Activated CD8-positive, alpha-beta memory T cell treated with anti-CD3 and anti-CD28 coated beads for 1 hour (primary cell): ENCODE measurements at places on chromosomes 7 and 10.

DNA sequence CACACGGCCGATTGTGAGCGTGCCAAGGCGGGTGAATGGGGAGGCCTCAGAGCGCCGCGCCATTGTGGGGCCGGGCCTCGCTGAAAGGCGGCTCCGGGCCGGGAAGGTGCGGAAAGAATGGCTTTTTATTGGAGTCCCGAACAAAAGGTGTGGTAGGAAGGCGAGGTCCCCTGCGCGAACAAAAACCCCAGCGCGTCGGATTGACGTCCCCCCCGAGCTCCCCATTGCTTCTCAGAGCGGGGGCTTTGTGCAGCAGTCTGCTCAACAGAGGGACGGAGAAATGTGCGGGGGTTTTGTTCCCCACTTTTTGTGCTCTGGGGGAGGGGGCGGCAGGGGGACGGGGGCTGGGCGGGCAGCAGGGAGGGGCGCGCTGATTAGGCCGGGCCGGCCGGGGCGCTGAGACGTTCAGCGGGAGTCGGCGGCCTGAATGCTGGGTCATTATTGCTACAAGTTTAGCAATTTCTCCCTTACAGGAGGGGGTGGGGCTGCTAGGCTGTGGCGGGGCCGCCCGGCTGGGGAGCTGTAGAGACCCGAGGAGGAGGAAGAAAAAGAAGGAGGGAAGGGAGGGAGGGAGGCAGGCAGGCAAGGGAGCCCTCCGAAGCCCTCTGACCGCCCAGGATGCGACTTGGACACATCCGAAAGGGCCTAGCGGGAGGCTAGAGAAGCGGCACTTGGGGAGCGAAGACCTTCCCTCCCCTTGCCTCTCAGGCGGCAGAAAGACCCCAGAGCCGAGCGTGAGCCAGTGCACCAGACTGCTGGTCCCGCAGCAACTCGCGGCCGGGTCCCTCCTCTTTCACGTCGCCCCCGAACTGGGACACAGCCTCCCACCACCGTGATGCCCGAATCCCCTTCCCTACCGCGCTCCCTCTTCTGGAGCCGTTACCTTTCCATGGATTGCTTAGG lies 4.6 kb downstream of the NKX2-3 start:
- DNase-seq, result no peak

- no peak for DNase-seq
These were observed 96.4 kb upstream of the MDFIC start for GRCh38 chr7:114825423-114825951.

DNA sequence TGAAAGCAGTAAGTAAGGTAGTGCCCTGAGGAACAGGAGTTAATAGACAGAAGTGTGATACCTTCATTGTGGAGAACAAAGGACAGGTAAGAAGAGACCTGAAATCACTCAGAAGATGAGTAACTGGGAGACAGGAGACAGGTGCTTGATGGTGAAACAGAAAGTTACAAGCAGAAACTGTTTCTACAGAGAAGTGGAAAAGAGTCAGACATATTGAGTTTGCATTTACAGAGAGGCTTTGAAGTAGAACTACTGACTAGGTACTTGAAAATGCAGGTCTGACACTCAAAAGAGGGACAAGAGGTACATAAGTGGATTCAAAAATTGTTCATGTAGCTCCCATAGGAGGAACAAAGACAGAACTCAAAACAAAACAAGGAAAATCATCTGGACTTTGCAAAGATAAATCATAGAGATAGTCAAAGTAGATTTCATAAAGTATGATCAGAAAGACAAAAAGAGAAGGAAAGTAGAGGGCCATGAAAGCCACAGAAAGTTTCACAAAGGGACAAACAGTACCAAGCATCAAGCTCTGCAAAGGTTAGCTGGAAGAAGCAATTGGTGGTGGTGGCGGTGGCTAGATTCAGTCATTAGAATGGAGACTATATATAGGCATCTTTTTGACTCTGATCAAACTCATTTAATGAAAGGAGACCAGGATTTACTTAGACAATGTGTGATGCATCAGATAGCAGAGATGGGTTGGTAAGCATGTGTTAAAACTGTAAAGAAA lies 198.4 kb downstream of the PCLO start:
- DNase-seq, result no peak

- no peak for DNase-seq
These were observed 24.0 kb downstream of the HOXA1 start for GRCh38 chr7:27071622-27072390.

- no peak for DNase-seq
These were observed 105.3 kb downstream of the PLXDC2 start for GRCh38 chr10:19921300-19922140.

DNA sequence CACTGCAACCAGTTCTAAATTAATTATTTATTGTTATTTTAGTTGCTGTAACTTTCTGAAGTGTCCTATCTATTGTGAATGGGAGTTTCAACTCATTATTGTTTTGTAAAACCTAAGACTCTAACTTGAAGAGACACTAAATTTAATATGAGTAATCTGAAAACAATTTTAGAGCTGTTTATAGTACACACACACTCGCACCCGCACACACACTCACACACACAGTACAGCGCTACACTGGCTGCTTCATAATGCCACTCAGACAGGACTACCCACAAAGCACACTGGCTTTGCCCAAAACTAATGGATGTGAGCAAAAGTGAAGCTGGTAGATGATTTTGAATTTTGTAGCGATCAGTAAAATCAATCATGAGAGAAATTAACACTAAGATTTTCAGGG lies 238.9 kb upstream of the ETV1 start:
- DNase-seq, result no peak

- no peak for DNase-seq
These were observed 1.0 kb downstream of the POLM start for GRCh38 chr7:44081266-44081748.

- no peak for DNase-seq
These were observed 368.7 kb downstream of the AUTS2 start for GRCh38 chr7:69966766-69967591.

GRCh38 chr7:78499283-78499682 lies 700.7 kb downstream of the PHTF2 start:
- DNase-seq, result no peak

- no peak for DNase-seq
These were observed 303.3 kb upstream of the SEMA3A start for GRCh38 chr7:84497873-84498272.

GRCh38 chr7:99111591-99111990 lies 32.3 kb downstream of the SMURF1 start:
- no peak for DNase-seq

GRCh38 chr10:60480865-60481563 lies 91.3 kb upstream of the ANK3 start:
- no peak for DNase-seq

- DNase-seq, result no peak
These were observed 12.0 kb upstream of the HHEX start for GRCh38 chr10:92677708-92678107.

DNA sequence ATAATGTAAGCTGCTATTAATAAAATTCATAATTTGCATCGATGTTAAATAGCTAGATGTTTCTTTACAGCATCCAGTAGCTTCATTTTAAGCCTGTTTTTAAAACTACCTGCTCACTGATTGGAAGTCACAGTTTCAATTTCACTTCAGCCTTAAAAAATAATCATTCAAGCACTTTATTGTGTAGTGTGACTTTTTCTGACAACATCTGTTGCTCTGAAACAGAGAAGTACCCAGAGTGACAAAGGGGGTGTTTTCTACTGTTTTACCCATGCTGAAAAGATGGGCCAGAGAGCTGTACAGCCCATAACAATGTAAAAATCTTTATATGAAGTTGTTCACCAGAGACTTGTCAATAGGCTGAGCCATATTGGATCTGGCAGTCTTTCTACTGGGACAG lies 437.2 kb downstream of the MDFIC start:
- no peak for DNase-seq
